ENCODE measurements at places on chromosomes 13 and 19.
A peak's percentile ranks its signal among the peaks of the same experiment; 100 is the strongest.

GRCh38 chr19:55304980-55305379, 20.2 kb downstream of the TMEM150B start:
- H3K36me3 ChIP-seq = peaks cover 61% of the 10 kb centered on the region
- H3K27ac ChIP-seq = no peak overlapping the region
- peaks cover 24% of the 10 kb centered on the region for H3K4me1 ChIP-seq
- peaks cover 4% of the 10 kb centered on the region for H3K27me3 ChIP-seq
- no peak for DNase-seq

DNA sequence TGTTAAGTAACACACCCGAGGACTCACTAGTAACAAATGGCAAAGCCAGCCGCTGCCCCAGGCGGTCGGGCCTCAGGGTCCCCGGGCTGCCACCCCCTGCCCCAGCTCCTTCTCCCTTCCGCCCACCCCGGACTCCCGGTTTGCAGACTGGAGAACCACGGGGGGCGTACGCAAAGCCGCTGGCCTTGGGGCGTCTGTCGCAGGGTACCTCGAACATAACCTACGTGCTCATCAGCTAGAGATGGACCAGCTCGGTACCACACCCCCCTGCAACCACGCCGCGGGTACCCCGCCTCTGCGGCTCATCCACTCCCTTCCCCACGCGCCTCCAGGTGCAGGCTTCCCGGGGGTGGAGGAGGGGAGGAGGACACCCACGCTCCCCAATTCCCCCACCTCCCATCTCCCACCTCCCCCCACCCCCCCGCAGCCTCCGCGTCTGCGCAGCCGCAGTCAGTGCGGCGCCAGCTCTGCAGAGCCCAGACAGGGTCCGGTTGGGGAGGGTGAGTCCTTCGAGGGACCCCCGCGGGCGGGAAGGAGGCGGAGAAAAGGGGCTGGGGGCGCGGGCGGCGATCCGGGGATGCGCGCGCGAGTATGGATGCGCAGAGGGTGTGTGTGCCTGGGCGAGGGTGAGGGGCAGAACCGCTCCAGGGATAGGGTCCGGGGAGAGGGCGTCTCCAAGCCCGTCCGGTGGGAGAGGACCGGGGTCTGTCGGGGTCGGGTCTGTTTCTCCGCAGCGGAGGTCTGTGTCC, at the start of gene SMIM17:
Gene SMIM17, plus strand, starts transcription at position 449 of the 749 bp plus-strand sequence. CDS start 2,509 bp downstream, outside the sequence.
- H3K4me1 ChIP-seq = no peaks in the 10 kb centered on the region
- no peak for DNase-seq
- no peak within 1 kb of the TSS for H3K27ac ChIP-seq
- H3K4me3 ChIP-seq = no peak within 1 kb of the TSS
- peaks cover 5% of the 10 kb centered on the region for H3K27me3 ChIP-seq

- H3K27ac ChIP-seq = peak within 1 kb of the TSS; percentile 88
- peaks cover 7% of the 10 kb centered on the region for H3K27me3 ChIP-seq
- H3K4me1 ChIP-seq = peaks cover 31% of the 10 kb centered on the region
- peak; percentile 57 for DNase-seq
- peaks cover 15% of the 10 kb centered on the region for H3K36me3 ChIP-seq
Measured at GRCh38 chr19:36008336-36008978, at the start of gene SYNE4. Gene SYNE4, minus strand, starts transcription at chr19:36008813. Its CDS starts 132 bp downstream, at chr19:36008681.

- no peak for DNase-seq
- H3K4me1 ChIP-seq = peaks cover 6% of the 10 kb centered on the region
- H3K27me3 ChIP-seq = peaks cover 6% of the 10 kb centered on the region
Measured at GRCh38 chr13:99140831-99141230, 59.8 kb upstream of the UBAC2 start.

DNA sequence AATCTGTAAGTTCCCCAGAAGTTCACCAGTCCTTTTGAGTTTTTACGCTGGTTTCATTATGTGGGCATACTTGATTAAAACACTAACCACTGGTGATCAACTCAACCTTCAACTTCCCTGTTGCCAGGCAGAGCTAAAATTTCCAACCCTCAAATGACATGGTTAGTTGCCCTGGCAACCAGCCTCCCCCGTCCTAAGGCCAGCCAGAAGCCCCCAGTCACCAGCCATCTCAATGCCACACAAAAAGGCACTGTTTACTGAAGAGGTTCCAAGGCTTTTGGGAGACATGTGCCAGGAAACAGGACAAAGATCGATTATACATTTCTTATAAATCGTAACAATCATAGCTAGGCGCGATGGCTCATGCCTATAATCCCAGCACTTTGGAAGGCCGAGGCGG, 1.6 kb downstream of the ZNF649 start:
- peaks cover 18% of the 10 kb centered on the region for H3K27me3 ChIP-seq
- no peak for DNase-seq
- H3K4me3 ChIP-seq = peak overlapping the region; percentile 97

DNA sequence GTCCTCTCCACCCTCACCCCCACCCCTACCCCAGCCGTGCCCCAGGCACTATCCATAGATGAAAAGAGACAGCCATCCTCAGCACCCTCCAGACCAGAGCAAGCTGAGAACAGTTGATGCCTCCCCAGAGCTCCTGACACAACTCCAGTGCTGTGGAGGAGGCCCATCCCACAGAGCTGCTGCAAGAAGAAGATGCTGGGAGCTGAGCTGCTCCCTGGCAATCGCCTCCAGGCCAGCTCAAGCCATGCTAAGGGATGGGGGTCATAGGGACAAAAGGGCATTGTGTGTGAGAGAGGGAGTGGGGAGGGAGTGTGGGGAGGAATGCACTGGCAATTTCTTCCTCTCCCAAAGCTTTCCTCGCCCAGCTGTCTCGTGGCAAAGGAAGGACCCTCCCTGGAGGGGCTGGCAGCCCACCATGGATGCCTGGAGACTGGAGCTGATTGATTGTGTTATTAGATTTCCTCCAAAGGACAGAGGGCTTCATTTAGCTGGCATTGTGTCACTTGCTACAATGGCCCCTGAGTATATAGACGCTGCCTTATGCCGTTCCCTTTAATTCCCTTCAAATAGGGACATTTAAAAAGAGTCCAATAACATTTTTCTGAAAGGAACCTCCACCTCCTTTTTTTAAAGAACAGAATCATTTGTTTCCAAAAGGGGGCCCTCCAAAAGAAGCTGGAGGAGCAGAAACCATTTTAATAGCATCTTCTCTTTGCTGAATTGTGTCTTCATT, 476.4 kb downstream of the FOXO1 start:
- no peak overlapping the region for H3K27ac ChIP-seq
- DNase-seq = peak; percentile 16
- peaks cover 6% of the 10 kb centered on the region for H3K27me3 ChIP-seq
- no peak overlapping the region for H3K4me3 ChIP-seq
- H3K4me1 ChIP-seq = peaks cover 46% of the 10 kb centered on the region

GRCh38 chr13:20363603-20364002, 131.5 kb upstream of the GJB6 start:
- H3K36me3 ChIP-seq = no peaks in the 10 kb centered on the region
- no peak overlapping the region for H3K27ac ChIP-seq
- DNase-seq = no peak
- no peak overlapping the region for H3K4me3 ChIP-seq
- peaks cover 18% of the 10 kb centered on the region for H3K27me3 ChIP-seq
- H3K4me1 ChIP-seq = peaks cover 20% of the 10 kb centered on the region

DNA sequence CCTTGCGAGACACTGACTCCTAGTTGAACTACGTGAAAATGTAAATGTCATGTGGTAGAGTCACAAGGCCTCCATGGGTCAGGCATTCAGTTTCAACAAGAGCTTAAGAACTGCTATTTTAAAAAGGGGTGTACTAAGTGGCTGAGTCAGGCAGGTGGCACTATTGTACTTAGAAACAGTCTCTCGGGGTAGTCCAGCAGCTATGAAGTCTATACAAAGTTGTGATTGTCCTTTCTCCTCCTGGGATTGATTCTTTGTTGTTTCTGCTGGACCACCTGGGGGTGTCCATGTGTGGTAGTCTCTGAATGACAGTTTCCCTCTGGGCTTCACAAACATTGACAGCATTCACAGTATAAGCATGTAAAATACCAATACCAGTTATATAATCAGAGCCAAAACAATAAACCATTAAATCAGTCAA, 33.0 kb downstream of the UGGT2 start:
- DNase-seq = peak; percentile 23
- H3K4me1 ChIP-seq = peaks cover 8% of the 10 kb centered on the region
- H3K36me3 ChIP-seq = peaks cover 46% of the 10 kb centered on the region
- no peak overlapping the region for H3K4me3 ChIP-seq
- H3K27me3 ChIP-seq = no peaks in the 10 kb centered on the region

- no peak for DNase-seq
- H3K27ac ChIP-seq = no peak overlapping the region
- H3K4me1 ChIP-seq = peaks cover 39% of the 10 kb centered on the region
- peaks cover 32% of the 10 kb centered on the region for H3K36me3 ChIP-seq
- H3K27me3 ChIP-seq = no peaks in the 10 kb centered on the region
Measured at GRCh38 chr13:110890279-110891165, 24.3 kb downstream of the ANKRD10 start.

DNA sequence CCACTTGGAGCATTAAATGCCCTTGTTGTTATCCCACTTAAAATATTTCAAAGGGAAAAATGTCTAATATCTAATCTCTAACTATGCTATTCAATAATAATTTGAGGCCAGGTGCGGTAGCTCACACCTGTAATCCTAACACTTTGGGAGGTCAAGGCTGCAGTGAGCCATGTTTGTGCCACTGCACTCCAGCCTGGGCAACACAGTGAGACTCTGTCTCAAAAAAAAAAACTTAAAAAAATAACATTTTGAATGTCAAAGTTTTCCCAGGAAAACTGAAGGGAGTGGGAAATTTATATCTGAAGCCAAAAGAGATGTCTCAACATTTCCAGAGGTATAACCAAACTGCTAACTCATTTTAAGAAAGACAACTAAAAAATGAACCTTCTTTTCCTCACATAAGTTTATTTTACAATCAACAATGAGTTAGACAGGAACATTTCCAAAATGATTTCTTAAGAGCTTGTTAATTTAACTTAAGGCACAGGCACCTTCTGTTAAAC, 47.9 kb downstream of the CAB39L start:
- DNase-seq = no peak
- no peaks in the 10 kb centered on the region for H3K4me1 ChIP-seq
- peaks cover 6% of the 10 kb centered on the region for H3K36me3 ChIP-seq
- peaks cover 6% of the 10 kb centered on the region for H3K27me3 ChIP-seq
- no peak overlapping the region for H3K27ac ChIP-seq

- peaks cover 1% of the 10 kb centered on the region for H3K27me3 ChIP-seq
- H3K4me3 ChIP-seq = no peak overlapping the region
- DNase-seq = no peak
- H3K36me3 ChIP-seq = peaks cover 9% of the 10 kb centered on the region
- H3K27ac ChIP-seq = no peak overlapping the region
- H3K4me1 ChIP-seq = peaks cover 28% of the 10 kb centered on the region
Measured at GRCh38 chr19:42554046-42554575, 25.8 kb upstream of the CEACAM1 start.

DNA sequence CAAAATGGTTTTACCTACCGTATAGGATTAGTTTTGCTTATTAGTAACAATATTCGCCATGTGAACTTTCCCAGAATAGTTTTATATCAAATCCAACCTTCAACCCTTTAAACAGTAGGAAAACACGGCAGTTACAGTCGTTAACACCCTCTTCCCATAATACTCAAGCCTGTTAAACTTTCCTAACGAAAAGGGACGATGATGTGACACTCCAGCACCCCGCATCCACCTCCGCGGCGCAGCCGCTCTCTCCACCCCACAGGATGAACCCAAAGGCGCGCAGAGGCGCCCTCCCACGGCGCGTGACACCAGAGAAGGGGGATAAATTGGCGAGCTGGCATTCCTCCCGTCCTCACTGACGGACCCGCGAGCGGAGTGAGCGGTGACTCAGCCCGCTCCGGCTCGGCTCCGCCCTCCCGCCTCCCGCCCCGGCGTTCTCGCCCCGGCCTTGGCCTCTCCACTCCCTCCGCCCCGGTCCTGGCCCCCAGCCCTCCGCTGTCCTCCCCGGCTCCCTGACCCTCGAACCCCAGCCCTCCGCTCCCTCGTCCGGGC, 665 bp downstream of the TUBGCP3 start:
- DNase-seq = peak; percentile 84
- peaks cover 16% of the 10 kb centered on the region for H3K27me3 ChIP-seq
- peaks cover 31% of the 10 kb centered on the region for H3K36me3 ChIP-seq
- H3K4me3 ChIP-seq = peak overlapping the region; percentile 98
- H3K27ac ChIP-seq = peak overlapping the region; percentile 95

DNA sequence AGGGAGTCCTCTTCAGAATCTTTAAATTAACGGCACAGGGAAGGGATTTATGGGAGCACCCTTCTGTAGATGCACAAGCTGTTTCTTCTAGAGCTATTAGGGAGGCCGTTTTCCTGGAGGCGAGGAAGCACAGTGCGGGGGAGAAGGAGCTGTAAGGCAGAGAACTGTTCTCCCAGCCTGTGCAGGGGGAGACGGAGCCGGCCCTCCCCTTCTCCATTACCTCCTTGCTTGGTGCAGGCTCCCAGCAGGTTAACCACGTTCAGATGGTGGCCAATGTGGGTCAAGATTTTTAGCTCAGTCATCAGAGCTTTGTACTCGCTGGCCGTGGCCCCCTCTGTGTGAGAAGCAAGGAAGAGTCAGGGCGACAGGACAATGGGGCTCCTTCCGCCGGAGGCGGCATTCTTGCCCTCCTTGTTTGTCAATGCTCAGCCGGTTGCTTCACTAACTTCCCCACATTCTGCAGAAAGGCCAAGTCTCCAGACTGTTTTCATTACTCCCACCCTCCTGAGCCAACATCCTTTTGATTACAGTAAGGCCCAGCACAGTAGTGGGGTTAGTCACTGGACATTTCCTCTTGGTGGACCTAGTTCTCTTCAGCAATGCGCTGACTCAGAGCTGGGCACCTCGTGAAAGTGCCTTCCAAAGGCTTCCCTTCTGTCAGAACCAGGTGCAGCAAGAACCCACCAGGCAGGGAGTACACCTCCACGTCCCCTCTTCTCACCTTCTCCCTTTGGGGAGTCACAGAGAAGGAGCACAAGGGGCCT, 165.4 kb downstream of the FLT1 start:
- H3K27ac ChIP-seq = no peak overlapping the region
- H3K36me3 ChIP-seq = peaks cover 11% of the 10 kb centered on the region
- peaks cover 8% of the 10 kb centered on the region for H3K27me3 ChIP-seq

DNA sequence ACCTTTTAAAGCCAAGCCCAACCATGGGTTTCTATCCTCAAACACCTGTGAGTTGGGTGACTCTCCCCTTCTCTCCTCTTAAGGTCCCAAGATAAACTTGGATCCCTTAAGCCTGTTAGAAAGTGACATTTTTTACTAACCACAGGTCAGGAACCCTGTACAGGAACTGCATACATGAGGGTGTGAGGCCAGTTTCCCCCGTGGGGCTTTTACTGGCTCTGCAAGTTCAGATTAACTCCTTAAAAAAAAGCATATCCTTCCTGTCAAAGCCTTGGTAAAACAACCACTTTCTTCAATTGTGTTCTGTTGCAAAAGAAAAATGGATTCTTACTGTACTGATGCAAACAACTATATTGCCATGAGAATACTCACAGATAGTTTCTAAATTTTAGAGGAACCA, 2638.7 kb upstream of the PCDH20 start:
- no peak overlapping the region for H3K4me3 ChIP-seq
- H3K27ac ChIP-seq = no peak overlapping the region
- DNase-seq = no peak
- H3K36me3 ChIP-seq = no peaks in the 10 kb centered on the region
- no peaks in the 10 kb centered on the region for H3K4me1 ChIP-seq

DNA sequence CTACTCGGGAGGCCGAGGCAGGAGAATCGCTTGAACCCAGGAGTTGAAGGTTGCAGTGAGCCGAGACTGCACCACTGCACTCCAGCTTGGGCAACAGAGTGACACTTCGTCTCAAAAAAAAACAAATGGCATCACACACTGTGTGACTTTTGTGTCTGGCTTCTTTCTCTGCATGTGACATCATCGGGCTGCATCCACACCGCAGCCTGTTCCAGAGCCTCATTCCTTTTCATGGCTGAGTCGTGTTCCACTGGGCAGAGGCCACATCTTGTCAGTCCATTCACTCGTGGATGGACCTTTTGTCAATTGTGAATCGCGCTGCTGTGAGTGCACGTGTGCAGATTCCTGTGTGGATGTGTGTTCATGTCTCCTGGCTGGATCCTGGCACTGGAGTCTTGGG, 8.3 kb downstream of the THOP1 start:
- H3K27ac ChIP-seq = no peak overlapping the region
- DNase-seq = no peak
- no peaks in the 10 kb centered on the region for H3K27me3 ChIP-seq
- peaks cover 48% of the 10 kb centered on the region for H3K36me3 ChIP-seq
- H3K4me1 ChIP-seq = no peaks in the 10 kb centered on the region
